B cell (primary cell): ENCODE measurements at places on chromosomes 3 and 15. TPM values are rescaled to one million over a fixed set of nuclear protein-coding genes. Genes with fewer than 3 reads are reported as not detected.
A peak's percentile ranks its signal among the peaks of the same experiment; 100 is the strongest.

- H3K4me1 ChIP-seq = peaks cover 16% of the 10 kb centered on the region
- peaks cover 15% of the 10 kb centered on the region for H3K36me3 ChIP-seq
- no peak overlapping the region for H3K27ac ChIP-seq
- DNase-seq = no peak
- no peaks in the 10 kb centered on the region for H3K27me3 ChIP-seq
- H3K4me3 ChIP-seq = no peak overlapping the region
Measured at GRCh38 chr3:97968376-97968775, 3.9 kb downstream of the RIOX2 start.

- H3K4me1 ChIP-seq = peaks cover 99% of the 10 kb centered on the region
- peak overlapping the region; percentile 76 for H3K27ac ChIP-seq
- H3K36me3 ChIP-seq = no peaks in the 10 kb centered on the region
Measured at GRCh38 chr15:74402337-74402841, 31.4 kb downstream of the SEMA7A start.

- H3K27me3 ChIP-seq = no peaks in the 10 kb centered on the region
- H3K4me1 ChIP-seq = no peaks in the 10 kb centered on the region
- H3K36me3 ChIP-seq = no peaks in the 10 kb centered on the region
- DNase-seq = no peak
- no peak overlapping the region for H3K4me3 ChIP-seq
Measured at GRCh38 chr15:39301589-39301999, 279.3 kb upstream of the THBS1 start.

Gene PFKFB4
- total RNA-seq = 3.2 and 3.3 TPM in 2 replicates

DNA sequence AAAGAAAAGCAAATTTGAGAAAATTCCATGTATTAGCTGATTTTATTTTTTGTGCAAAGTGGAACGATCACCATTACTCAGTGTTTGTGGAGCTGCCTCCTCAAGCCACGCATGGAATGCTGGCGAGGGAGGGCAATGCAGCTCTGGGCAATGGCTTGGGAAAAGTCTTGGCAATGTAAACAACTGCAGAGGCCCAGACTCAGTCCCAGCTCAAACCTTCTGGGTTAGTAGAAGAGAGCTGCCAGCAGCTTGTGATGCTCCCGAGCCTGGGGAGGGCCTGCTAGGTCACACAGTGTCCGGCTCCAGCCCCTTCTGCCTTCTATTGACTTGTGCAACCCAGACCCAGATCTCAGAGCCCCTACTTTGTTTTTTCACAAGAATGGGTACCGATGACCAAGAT lies 4.3 kb downstream of the EPHB1 start:
- no peak overlapping the region for H3K4me3 ChIP-seq
- no peak for DNase-seq
- H3K27me3 ChIP-seq = peaks cover 16% of the 10 kb centered on the region
- H3K4me1 ChIP-seq = peaks cover 14% of the 10 kb centered on the region
- no peak overlapping the region for H3K27ac ChIP-seq

- H3K27ac ChIP-seq = no peak overlapping the region
- H3K27me3 ChIP-seq = no peaks in the 10 kb centered on the region
- H3K4me1 ChIP-seq = peaks cover 15% of the 10 kb centered on the region
- no peaks in the 10 kb centered on the region for H3K36me3 ChIP-seq
- DNase-seq = no peak
Measured at GRCh38 chr3:143594206-143594605, 254.1 kb downstream of the SLC9A9 start.

- no peak overlapping the region for H3K27ac ChIP-seq
- no peaks in the 10 kb centered on the region for H3K27me3 ChIP-seq
- no peaks in the 10 kb centered on the region for H3K36me3 ChIP-seq
- DNase-seq = no peak
- no peaks in the 10 kb centered on the region for H3K4me1 ChIP-seq
- no peak overlapping the region for H3K4me3 ChIP-seq
Measured at GRCh38 chr15:47726399-47726823, 9.1 kb downstream of the SEMA6D start.

DNA sequence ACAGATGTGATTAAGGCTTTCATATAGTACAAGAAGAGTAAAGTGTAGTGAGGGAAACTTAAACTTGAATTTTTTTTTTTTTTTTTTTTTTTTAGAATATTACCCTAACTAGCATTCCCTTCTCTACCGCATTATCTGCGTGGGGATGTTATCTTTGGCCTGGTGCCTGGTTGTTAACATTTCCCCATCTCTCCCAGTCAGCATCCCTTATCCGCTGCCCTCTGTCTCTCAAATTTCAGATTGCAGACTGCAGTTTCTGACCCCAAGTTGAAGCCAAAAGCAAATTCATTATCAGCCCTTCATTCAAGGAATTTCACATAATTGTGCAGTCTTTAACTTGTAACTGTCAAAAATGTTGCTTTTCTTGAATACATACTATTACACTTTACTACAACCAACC lies 353.0 kb downstream of the PLOD2 start:
- H3K27ac ChIP-seq = no peak overlapping the region
- H3K27me3 ChIP-seq = no peaks in the 10 kb centered on the region
- DNase-seq = no peak
- no peaks in the 10 kb centered on the region for H3K4me1 ChIP-seq

DNA sequence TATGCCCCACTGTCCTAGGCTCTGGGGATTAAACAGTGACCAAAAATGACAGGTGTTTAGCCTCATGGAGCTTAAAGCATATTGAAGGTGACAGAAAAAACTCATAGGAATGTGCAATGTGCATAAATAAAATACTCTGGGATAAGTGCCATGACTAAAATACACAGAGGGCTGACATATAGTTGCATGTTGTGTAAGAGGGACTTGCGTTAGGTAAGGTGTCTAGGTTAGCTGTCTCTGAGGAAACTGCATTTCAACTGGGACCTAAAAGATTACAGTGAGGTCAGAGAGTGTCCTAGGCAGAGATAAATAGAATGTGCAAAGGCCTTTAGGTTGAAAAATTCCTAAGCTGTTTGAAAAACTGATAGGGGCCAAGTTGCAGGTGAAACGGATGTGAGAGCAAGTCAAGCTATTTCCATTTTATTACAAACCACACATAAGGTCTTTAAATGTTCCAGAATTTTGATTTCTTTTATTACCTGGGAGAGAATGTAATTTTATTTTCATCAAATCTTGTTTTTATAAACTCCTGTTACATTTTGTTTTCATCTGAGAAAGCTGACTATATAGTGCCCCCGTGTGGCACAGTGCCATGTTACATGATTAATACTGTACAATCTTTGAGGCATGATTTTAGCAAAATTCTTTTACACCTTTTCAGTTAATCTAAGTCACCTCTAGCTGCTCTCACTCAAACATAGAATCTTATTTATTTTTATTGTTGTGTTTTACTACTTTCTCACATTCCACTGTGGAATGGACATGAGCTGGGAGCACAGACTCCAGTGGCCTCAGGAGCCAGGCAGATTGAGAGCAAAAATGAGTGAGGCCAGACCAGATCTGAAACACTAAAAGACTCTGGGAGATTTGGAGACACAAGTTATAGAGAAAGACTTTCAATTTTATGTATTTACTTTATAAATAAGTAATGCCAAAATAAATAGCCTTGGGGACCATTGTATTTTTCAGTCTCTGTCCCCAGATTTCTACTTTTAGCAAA lies 259.6 kb upstream of the ZNF717 start:
- no peak overlapping the region for H3K27ac ChIP-seq
- no peak overlapping the region for H3K4me3 ChIP-seq
- H3K4me1 ChIP-seq = no peaks in the 10 kb centered on the region
- no peak for DNase-seq
- no peaks in the 10 kb centered on the region for H3K36me3 ChIP-seq

DNA sequence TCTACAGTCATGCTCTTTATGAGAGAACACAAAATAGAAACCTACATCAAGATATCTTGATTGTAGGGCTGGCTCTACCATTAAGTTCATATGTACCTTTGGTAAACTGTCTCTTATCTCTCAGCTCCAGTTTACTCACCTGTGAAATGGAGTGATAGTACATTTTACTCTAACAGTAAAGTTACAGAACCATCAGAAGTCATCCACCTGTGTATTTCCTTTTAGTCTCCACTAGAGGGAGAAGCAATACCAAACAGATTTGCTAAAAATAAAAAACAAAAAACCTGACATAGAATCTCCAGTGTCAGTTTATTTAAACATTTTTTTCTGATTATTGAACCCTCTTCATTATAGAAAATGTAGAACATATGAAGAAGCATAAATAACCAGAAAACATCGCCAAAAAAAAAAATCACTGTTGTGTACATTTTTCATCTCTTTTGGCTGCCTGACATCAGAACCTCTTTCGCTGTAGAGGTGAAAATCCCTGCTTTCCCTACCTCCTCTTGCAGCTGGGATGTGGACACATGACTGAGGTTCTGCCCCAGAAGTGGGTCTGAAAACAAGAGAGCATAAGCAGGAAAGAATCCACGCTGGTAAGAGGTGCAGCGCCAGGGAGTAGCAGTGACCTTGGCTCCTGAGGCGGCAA lies 48.7 kb upstream of the WDR72 start:
- H3K27me3 ChIP-seq = no peaks in the 10 kb centered on the region
- no peaks in the 10 kb centered on the region for H3K36me3 ChIP-seq
- DNase-seq = peak; percentile 3
- H3K4me3 ChIP-seq = no peak overlapping the region

- peak overlapping the region; percentile 80 for H3K4me3 ChIP-seq
- H3K4me1 ChIP-seq = peaks cover 25% of the 10 kb centered on the region
- no peaks in the 10 kb centered on the region for H3K27me3 ChIP-seq
- peak overlapping the region; percentile 94 for H3K27ac ChIP-seq
Measured at GRCh38 chr15:49154799-49155109, 645 bp downstream of the COPS2 start.

Gene CCR8
- not detected in 2 replicates for total RNA-seq

GRCh38 chr3:12521010-12521409 lies 24.3 kb downstream of the MKRN2OS start:
- no peak overlapping the region for H3K27ac ChIP-seq
- no peaks in the 10 kb centered on the region for H3K27me3 ChIP-seq
- no peak overlapping the region for H3K4me3 ChIP-seq
- H3K4me1 ChIP-seq = no peaks in the 10 kb centered on the region
- no peak for DNase-seq

Gene EFHB
- 0.74 and 0.90 TPM in 2 replicates for total RNA-seq

Gene BAHD1
- 34.7 and 34.8 TPM in 2 replicates for total RNA-seq

Gene SCN11A
- total RNA-seq = 0.24 and 0.25 TPM in 2 replicates

DNA sequence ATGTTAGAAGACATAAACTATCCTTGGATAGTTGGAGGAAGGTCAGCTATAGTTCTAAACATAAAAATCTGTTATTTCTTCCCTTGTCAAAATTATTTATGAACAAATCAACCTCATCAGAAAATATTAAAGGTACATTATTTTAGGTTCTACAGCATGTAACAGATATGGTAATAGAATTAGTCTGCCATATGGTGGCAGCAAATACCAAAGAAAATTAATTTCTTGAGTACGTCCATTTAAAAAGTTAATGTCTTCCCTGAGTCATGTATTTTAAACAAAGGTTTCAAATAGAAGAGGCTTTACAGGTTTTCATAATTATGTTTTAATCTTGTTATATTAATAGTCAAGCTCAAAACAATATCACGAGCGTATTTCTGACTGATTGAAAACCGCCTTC lies 17.9 kb upstream of the ANKRD28 start:
- no peak overlapping the region for H3K4me3 ChIP-seq
- H3K27ac ChIP-seq = no peak overlapping the region
- H3K4me1 ChIP-seq = peaks cover 6% of the 10 kb centered on the region
- no peaks in the 10 kb centered on the region for H3K36me3 ChIP-seq
- DNase-seq = peak; percentile 53

DNA sequence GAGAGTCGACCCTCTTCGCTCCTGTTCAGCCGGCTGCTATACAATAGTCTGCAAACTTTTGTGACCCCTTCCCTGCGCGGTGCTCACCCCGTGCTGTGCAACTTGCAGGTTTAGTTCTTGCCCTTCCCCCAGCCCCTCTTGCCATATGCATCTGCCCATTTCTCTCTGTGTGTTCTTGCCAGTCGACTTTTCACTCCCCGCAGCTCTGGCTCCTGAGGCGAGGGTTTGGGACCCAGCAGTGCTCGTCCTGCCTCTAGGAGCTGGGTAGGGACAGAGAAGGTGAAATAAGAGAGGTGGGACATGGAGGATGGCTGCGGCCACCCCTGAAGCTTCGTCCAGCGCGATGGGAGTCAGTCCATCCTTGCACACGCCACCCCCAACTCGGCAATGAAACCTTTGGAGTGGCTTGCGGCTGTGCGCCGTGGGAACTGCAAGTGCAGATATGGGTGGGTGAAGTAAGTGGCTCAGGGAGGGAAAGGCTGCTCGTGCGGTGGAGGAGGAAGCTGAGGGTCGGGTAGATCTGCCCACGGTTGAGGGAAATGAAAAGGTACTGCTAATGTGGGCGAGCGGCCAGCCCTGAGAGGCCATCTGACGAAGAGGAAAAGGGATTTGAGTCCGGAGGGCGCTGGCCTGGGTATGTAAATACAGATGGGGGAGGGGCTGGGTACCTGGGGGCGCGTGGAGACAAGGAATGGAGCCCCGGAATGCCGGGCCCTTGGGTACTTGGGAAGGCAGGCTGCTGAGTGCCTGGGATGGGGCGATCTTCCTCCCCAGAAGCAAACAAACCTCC lies 1.0 kb downstream of the LRRC3B start:
- no peak for DNase-seq
- H3K27me3 ChIP-seq = no peaks in the 10 kb centered on the region
- no peak overlapping the region for H3K4me3 ChIP-seq
- no peaks in the 10 kb centered on the region for H3K36me3 ChIP-seq
- no peaks in the 10 kb centered on the region for H3K4me1 ChIP-seq
- H3K27ac ChIP-seq = no peak overlapping the region

- H3K27me3 ChIP-seq = no peaks in the 10 kb centered on the region
- H3K27ac ChIP-seq = peak overlapping the region; percentile 66
- no peaks in the 10 kb centered on the region for H3K36me3 ChIP-seq
- peak overlapping the region; percentile 12 for H3K4me3 ChIP-seq
- H3K4me1 ChIP-seq = peaks cover 65% of the 10 kb centered on the region
- peak; percentile 89 for DNase-seq
Measured at GRCh38 chr3:72082186-72082715, 297.3 kb upstream of the PROK2 start.
